ENCODE measurements at places on chromosomes 12 and 14.

DNA sequence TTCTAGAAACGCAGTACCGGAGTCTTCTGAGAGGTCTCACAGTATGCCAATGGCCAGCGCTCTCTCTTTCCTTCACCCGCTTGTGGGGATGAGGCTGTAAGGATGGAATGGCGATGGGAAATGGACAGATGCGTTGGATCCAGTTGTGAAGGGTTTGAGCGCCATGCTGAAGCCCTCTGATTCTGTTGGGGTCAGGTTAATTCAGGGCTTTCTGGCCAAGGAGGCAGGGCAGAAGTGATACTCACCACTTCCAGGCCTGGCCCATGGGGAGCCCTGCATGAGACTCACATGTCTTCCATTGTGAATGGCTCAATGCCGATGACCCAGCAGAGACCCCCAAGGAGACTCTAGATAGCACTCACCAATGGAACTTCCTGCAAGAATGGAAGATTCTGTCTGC is 114.3 kb downstream of the BCL11B start:
- no peak for DNase-seq

DNA sequence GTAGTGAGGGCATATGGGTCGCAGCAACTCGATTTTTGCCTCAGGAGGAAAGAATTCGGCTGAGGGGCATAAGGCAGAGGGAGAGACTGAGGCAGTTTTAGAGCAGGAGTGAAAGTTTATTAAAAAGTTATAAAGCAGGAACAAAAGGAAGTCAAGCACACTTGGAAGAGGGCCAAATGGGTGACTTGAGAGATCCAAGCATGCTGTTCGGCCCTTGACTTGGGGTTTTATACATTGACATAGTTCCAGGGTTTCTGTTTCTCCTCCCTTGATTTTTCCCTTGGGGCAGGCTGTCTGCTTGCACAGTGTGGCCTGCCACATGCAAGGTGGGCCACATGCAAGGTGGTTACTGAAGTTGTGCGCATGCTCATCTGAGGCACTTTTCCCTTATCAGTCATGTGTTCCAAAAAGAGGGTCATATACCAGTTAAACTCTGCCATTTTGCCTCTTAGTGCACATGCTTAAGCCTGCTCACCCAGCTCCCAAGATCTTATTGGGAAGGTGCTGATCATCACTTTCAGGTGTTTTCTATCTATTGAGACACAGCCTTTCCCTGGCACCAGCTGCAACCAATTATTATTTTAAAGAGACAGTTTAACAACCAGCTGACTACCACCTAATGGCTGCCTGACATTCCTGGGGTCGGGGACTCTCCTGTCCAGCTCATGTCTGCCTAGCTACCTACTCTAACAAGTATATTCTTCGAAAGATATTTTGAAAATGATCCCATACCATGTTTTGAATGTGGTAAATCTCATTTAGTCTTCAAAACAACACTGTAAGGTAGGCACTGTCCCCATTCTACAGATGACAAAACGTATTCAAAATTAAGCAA is 19.9 kb downstream of the PTGER2 start:
- no peak for DNase-seq

DNA sequence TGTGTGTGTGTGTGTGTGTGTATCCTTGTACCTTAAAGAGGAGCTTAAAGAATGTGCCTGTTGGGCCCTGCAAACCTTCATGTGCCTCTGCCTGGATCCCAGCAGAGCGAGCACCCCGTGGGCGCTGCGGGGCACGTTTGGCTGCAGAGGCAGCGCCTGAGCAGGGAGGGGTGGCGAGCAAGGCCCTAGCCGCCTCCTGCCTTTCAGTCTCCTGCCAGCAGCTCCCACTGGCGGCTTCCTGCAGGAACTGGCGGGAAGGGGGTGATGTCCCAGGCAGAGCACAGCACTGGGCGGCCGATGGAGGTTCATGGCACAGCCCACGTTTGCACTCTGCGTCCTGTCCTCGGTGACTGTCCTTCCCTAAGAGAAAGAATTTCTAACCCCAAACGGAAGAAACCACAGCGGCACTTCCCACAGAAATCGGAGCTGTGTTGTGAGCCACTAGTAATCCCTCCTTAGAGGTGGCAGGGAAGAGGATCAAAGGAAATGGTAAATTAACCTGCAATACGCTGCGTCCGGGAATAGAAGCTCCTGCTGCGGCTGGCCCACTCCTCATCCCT is 19.8 kb downstream of the ZBTB42 start:
- no peak for DNase-seq

DNA sequence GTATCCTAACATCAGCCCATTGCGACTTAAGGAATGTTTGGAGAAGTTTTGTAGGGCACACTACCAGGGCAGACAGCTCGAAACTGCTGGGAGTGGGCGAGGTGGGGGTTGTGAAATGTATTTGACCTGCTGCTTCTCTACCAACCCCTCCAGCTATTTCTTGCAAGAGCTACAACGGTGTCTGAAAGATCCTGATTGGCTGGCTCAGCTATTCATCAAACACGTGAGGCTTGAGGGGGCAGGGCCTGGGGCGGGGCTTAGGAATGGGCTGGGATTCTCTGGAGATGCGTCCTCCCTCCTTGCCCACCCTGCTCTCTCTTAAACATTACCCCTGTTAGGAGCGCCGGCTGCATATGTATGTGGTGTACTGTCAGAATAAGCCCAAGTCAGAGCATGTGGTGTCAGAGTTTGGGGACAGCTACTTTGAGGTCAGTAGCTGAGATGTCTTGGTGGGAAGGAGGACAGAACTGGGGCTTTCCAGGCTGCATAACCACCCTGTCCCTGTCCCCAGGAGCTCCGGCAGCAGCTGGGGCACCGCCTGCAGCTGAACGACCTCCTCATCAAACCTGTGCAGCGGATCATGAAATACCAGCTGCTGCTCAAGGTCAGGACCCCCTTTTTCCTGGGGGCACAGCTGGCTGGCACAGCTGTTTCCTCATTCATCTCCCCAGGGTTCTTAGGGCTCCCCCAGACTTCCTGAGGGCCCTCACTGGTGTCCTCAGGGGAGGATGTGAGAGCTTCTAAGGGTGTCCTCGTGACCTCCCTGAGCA is 3.1 kb downstream of the ARHGEF25 start:
- no peak for DNase-seq

- DNase-seq, result no peak
Measured at GRCh38 chr12:4331842-4332241, 10.8 kb downstream of the TIGAR start.
